ENCODE measurements at places on chromosomes 6 and 20.
A peak's percentile ranks its signal among the peaks of the same experiment; 100 is the strongest.

GRCh38 chr6:93784794-93785693 lies 365.7 kb upstream of the EPHA7 start:
- DNase-seq: no peak

DNA sequence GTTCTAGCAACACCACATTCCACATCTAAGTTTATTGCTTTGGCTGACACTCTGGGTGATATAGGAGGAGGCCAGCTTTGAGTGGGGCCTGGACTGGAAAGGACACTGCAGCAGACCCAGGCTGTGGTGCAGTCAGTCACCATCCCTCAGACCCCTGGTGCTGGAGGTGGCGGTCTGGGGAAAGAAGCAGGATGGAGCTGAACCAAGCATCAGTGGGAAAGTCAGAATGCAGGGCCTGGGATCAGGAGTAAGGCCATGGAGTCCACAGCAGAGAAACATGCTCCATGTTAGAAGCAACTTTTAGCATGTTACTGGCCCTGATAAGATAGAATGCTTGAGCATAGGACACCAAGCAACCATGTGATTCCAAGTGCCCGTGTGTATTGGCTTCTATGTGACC lies 5.9 kb downstream of the HLA-A start:
- no peak for DNase-seq

- DNase-seq: no peak
Observed at GRCh38 chr6:34412016-34412415, 13.9 kb downstream of the RPS10 start.

GRCh38 chr6:39590871-39591393 lies 134.3 kb downstream of the KIF6 start:
- no peak for DNase-seq

DNA sequence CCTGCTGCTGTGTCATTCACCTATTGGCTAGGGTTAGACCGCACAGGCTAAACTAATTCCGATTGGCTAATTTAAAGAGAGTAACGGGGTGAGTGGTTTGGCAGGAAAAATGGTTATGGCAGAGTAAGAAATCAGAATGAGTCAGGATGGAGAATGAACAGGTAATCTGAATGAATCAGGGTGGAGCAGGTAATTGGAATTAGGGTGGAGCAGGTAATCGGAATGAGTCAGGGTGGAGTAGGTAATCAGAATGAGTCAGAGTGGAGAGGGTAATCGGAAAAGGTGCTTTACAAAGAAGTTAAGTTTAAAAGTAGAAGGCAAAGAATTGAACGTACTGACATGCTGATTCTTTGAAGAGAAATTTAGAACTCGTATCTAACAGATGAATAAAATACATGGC lies 11.7 kb downstream of the SLC35A1 start:
- no peak for DNase-seq

GRCh38 chr6:64520050-64520449 lies 884.4 kb downstream of the PHF3 start:
- no peak for DNase-seq

- DNase-seq: no peak
Observed at GRCh38 chr20:11918391-11918845, 725 bp downstream of the BTBD3 start.

GRCh38 chr6:34021554-34022190 lies 124.2 kb downstream of the GRM4 start:
- DNase-seq: no peak

DNA sequence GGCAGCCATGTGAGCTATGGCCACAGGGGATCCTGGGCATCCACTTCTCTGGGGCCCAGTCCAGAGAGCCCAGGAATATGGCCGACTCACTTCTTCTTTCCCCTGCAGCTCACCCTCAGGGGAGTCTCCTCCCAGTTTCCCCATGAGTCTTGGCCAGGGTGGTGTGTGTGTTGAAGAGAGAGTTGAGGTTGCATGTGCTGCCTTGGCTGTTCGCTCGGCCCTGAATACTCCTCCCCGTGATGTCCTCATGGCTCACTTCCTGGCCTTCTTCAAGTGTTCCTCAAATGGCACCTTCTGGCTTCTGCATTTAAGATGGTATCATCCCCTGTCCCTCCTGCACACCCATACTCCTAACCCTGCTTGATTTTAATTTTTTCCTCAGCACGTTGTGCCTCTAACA lies 3.2 kb upstream of the TREML1 start:
- no peak for DNase-seq

- no peak for DNase-seq
Observed at GRCh38 chr6:97703661-97704060, 420.6 kb upstream of the MMS22L start.

DNA sequence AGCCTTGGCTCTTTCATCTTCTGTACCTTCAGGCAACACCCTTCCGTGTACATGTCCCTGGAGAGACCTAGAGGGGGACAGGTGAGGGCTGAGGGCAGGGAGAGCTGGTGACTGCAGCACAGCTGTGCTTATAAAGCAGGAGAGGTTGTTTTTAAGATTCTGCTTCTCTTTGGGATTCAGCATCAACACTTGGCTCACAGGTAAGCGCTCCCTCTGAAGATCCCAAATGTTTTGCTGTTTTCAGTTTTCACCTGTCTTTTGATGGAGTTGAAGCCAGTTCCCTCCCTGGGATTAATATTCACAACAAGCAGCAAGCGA lies 19.4 kb upstream of the TRAF3IP2 start:
- DNase-seq: no peak

DNA sequence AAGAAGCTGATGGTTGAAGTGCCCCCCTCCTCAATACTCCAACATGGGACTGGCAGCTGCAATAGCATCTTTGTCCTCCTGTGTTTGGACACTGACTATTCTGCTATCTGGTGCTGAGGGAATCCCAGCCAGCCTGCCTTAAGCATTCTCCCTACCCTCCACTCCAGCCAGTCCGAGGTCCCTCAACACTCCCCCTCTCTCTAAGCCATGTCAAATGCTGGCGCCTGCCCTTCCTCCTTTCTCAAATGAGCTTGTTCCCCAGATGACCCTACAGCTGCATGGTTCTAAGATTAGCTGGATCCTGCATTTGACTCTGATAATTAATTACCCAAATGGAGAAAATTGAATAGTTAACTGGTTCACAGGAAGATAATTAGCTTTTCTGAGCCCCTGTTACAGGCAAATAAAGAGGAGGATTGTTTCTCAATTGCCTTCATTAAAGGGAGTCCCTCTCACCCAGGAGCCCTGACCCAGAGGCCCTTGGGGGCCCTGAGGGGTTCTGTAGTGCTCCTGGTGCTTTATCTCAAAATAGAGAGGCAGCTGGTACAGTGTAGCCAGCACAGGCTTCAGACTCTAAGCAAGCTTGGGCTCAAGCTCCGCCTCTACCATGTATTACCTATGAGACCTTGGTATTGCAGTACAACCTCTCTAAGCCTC lies 37.9 kb upstream of the CHD6 start:
- no peak for DNase-seq

DNA sequence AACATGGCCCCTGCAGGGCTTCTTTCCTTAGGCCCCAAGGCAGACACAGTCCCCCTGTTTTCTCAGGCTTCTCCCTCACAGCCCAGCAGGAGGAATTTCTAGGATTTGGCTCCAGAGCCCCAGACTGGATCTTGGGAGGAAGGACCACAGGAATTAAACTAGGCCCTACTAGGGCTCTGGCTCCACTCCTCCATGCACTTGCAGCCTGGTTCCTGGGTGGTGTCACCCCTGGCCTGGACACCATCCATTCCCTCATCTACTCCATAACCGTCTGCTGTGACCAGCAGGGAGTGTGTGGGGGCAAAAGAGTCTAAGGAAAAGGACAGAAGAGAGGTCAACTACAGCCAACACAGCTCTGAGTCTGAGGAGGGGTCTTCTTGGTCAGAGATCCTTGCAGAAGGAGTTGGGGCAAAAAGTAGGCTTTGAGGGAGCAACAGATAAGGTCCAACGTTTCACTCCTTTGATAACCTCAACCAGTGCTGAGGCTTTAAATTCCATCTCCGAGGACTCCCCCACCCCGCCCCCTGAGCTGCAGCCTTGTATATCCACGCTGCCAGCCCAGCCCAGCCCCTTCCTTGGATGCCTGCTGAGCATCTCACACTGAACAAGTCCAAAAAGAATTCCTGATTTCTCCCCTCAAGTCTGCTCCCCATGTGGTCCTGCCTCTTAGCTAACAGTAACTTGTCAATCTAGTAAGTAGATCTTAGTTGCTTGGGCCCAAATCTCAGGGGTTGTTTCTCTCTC lies 27.9 kb upstream of the SPDEF start:
- no peak for DNase-seq

GRCh38 chr20:9052136-9052535 lies 16.8 kb upstream of the PLCB4 start:
- DNase-seq: no peak

DNA sequence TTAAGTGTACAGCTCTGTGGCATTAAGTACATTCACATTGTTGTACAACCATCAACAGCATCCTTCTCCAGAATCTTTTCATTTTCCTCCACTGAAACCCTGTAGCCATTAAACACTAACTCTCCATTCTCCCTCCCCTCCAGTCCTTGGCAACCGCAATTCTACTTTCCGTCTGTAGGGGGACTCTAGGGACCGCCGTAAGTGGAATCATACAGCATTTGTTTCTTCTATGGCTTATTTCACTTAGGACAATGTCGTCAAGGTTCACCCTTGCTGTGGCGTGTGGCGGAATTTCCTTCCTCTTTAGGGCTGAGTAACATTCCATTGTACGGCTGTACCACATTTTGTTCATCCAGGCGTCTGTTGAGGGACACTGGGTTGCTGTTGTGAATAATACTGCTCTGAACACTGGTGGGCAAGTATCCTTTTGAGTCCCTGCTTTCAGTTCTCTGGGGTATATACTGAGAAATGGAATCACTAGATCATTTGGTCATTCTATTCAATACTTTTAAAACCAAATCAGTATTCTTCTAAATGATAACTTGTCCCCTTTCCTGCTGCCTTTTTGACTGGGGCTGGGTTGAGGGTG lies 50.7 kb downstream of the PPP1R3G start:
- no peak for DNase-seq

- no peak for DNase-seq
Observed at GRCh38 chr6:131831392-131831791, 23.6 kb downstream of the ENPP1 start.

- DNase-seq: no peak
Observed at GRCh38 chr6:20028143-20028542, 184.1 kb downstream of the MBOAT1 start.

DNA sequence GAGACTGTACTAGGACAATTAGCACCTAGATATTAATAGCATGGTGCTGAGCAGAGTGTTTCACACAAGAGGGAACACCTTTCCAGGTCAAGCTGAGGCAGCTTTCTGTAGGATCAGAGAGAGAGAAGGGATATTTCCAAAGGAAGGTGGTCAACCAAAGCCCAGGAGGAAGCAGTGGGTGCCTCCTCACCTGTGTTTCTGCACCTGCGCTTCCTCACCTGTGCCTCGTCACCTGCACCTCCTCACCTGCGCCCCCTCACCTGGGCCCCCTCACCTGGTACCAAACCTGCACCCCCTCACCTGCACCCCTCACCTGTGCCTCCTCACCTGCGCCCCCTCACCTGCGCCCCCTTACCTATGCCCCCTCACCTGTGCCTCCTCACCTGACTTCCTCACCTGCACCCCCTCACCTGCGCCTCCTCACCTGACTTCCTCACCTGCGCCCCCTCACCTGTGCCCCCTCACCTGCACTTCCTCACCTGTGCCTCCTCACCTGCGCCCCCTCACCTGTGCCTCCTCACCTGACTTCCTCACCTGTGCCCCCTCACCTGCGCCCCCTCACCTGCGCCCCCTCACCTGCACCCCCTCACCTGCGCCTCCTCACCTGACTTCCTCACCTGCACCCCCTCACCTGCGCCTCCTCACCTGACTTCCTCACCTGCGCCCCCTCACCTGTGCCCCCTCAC lies 67.9 kb downstream of the TTLL2 start:
- no peak for DNase-seq

GRCh38 chr20:3915691-3916090 lies 26.5 kb downstream of the PANK2 start:
- DNase-seq: no peak

GRCh38 chr6:167735084-167735950 lies 91.4 kb upstream of the AFDN start:
- DNase-seq: no peak

DNA sequence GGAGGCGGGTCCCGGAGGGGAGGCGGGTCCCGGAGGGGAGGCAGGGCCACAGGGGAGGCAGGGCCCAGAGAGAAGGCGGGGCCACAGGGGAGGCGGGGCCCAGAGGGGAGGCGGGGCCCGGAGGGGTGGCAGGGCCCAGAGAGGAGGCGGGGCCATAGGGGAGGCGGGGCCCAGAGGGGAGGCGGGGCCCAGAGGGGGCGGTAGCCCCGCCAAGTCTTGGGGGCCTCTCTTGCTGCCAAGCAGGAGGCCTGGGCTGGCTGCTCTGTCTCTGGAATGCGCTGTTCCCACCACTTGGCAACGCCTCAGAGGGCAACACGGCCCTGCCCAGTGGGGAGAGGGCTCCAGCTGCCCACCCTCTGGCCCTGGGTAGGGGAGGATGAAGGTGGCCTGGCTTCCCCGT lies 80.5 kb downstream of the YTHDF1 start:
- no peak for DNase-seq

DNA sequence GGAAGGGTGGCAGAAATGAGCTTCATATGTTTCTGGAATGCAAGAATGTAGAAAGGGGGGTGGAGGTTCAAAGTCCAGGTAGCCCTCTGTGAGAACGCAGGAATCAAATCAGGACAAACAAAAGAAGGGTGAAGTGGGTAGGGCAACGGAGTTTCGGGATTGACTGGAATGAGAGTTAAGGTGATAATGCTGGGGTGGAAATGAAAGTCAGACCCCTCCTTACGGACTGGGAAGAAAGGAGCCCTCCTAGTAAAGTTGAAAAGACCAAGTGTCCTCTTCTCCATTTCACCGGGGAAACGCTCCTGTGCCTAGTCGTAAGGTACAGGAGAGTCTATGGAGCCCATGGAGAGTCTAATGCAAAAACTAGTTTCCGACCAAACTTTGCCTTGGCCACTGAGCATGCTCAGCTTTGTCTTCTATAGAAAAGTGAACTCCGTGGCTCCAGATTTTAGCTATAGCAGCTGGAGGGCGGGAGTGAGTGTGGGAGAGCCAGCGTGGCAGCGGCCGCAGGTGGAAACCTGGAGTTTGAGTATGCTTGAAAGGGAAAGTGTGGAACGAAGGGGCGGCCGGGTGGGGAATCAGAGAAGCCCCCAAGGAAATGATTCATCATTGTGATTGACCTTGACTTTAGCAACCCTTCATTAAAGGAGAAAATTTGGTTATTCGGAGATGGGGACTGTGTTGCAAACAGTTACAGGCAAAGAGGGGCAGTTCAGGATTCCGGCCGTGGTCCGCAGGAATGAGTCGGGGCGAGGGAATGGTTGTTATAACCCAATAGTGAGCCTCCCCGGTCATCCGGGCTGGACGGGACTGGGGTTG lies 1.3 kb upstream of the LRRC1 start:
- DNase-seq: peak; percentile 65

DNA sequence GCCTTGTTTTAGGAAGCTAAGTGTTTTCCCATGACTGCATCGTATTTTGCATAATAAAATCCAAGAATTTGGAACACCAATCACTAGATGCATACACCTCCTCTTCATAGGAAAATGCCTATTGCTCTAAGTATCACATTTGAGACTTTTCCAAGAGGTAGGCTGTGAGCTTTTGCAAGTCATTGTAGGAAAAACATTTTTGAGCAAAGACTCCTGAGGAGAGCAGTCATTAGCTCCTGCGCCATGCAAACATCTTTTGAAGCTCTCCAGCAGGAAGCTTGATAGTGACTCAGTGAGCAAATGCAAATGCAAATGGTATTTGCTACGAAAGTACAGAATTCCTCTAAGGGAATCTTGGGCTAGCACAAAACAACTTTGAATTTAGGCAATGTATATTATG lies 750.4 kb downstream of the QKI start:
- no peak for DNase-seq

- no peak for DNase-seq
Observed at GRCh38 chr6:12164508-12164770, 125.7 kb upstream of the EDN1 start.

- DNase-seq: no peak
Observed at GRCh38 chr20:20473657-20474056, 105.8 kb downstream of the INSM1 start.

- DNase-seq: no peak
Observed at GRCh38 chr20:18742841-18743240, 70.7 kb upstream of the SCP2D1 start.

Data from NCI-H526 treated with DMSO at 0.1 percent for 48 hours (cell line).